ENCODE measurements at places on chromosomes 6 and 20. TPM values are rescaled to one million over a fixed set of nuclear protein-coding genes. Genes with fewer than 3 reads are reported as not detected.

FAM83D gene
- 4.7 TPM for total RNA-seq

RAET1E gene
- total RNA-seq = not detected

ESR1 gene
- 1.5 TPM for total RNA-seq

PERP gene
- total RNA-seq = 49.5 TPM

EPHA7 gene
- 2.6 TPM for total RNA-seq

CD93 gene
- total RNA-seq = 29.6 TPM

SMIM13 gene
- 9.4 TPM for total RNA-seq

C2 gene
- total RNA-seq = 4.8 TPM

OSTM1 gene
- total RNA-seq = 54.5 TPM

HEY2 gene
- total RNA-seq = 29.5 TPM

MPIG6B gene
- 0.42 TPM for total RNA-seq

LKAAEAR1 gene
- not detected for total RNA-seq

CST7 gene
- 3.2 TPM for total RNA-seq

CTCFL gene
- total RNA-seq = not detected

APCDD1L gene
- total RNA-seq = 1.0 TPM

CST2 gene
- total RNA-seq = not detected

RSPO4 gene
- total RNA-seq = not detected

BCAS4 gene
- total RNA-seq = 2.1 TPM

SLC22A1 gene
- total RNA-seq = 0.29 TPM

LY86 gene
- 0.46 TPM for total RNA-seq

DDO gene
- 14.2 TPM for total RNA-seq

HLA-DQB1 gene
- total RNA-seq = 12.3 TPM

HRH3 gene
- not detected for total RNA-seq

TMEM244 gene
- total RNA-seq = not detected

TGIF2 gene
- 8.2 TPM for total RNA-seq

ISM1 gene
- total RNA-seq = 1.4 TPM

STMND1 gene
- total RNA-seq = not detected

FAM217B gene
- total RNA-seq = 35.5 TPM

HS3ST5 gene
- not detected for total RNA-seq

CEP250 gene
- total RNA-seq = 21.4 TPM

SMLR1 gene
- total RNA-seq = not detected
